PC-3 (cell line): ENCODE measurements at places on chromosomes 12 and 14. TPM values are rescaled to one million over a fixed set of nuclear protein-coding genes. Genes with fewer than 3 reads are reported as not detected.
A peak's percentile ranks its signal among the peaks of the same experiment; 100 is the strongest.

Gene ABCD2
- total RNA-seq = not detected in 2 replicates

Gene CDCA4
- 113 and 133 TPM in 2 replicates for total RNA-seq

DNA sequence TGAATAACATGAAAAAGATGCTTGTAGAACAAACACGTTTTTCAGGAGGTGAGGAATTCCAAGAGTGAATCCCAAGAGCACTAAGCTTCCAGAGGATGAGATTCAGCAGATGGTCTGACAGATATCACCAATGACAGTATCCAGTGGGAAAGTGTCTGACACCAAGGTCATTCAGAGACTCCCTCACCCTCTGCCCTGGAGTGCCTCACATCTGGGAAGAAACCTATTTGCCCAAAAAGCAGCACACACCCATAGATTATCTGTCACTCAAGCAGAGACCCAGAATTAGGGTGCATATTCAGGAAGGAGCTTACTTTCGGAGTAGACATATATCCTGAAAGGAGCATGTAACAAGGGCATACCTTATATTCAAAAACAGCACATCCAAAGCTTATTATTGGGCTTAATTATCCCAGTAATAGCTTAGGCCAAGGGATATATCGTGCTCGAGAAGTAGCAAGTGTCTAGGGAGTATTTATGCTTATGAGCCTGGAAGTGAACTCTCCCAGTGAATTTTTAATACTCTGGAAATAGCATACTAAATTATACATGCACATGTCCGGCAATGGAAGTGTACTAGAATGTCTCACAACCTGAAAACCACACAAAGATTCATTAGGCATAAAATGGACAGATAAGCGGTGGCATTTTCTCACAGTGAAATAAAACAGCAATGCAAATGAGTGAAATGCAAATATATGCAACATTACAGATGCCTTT, 998.1 kb upstream of the TMEM132C start:
- H3K27ac ChIP-seq = no peak overlapping the region
- no peaks in the 10 kb centered on the region for H3K36me3 ChIP-seq
- no peaks in the 10 kb centered on the region for H3K27me3 ChIP-seq
- DNase-seq = no peak

DNA sequence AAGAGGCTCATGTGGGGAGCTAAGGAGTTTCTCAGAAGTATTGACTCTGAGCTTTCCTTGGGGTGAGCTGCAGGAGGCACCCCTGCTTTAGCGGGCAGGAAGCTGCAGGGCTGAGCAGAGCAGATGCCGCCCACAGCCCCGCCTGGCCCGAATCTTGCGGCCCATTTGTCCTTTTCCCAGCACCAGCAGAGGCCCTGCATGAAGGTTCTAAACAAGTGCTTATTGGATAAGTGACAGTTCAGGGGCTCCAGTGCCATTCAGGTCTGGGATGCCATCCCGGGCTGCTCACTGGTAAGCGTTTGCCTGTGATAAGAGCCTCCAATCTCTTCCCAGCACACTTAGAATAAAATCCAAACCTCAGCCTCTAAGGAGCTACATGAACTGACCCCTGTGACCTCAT, 11.4 kb downstream of the RILPL1 start:
- H3K36me3 ChIP-seq = peaks cover 15% of the 10 kb centered on the region
- no peak overlapping the region for H3K27ac ChIP-seq
- H3K4me1 ChIP-seq = no peaks in the 10 kb centered on the region

GRCh38 chr12:94183708-94184379, 35.5 kb downstream of the PLXNC1 start:
- H3K27ac ChIP-seq = no peak overlapping the region
- H3K27me3 ChIP-seq = peaks cover 15% of the 10 kb centered on the region; the same call in 1 of the 2 replicates
- H3K4me1 ChIP-seq = peaks cover 17% of the 10 kb centered on the region
- H3K36me3 ChIP-seq = no peaks in the 10 kb centered on the region
- no peak for DNase-seq
- no peak overlapping the region for H3K4me3 ChIP-seq

- H3K4me1 ChIP-seq = peaks cover 69% of the 10 kb centered on the region
- H3K27me3 ChIP-seq = no peaks in the 10 kb centered on the region
- H3K36me3 ChIP-seq = no peaks in the 10 kb centered on the region
- no peak for DNase-seq
These were observed 7.3 kb upstream of the RIN3 start for GRCh38 chr14:92506231-92506630.

GRCh38 chr14:99463974-99464373, 16.7 kb downstream of the SETD3 start:
- H3K27ac ChIP-seq = no peak overlapping the region
- no peak for DNase-seq
- H3K4me3 ChIP-seq = no peak overlapping the region
- no peaks in the 10 kb centered on the region for H3K4me1 ChIP-seq

DNA sequence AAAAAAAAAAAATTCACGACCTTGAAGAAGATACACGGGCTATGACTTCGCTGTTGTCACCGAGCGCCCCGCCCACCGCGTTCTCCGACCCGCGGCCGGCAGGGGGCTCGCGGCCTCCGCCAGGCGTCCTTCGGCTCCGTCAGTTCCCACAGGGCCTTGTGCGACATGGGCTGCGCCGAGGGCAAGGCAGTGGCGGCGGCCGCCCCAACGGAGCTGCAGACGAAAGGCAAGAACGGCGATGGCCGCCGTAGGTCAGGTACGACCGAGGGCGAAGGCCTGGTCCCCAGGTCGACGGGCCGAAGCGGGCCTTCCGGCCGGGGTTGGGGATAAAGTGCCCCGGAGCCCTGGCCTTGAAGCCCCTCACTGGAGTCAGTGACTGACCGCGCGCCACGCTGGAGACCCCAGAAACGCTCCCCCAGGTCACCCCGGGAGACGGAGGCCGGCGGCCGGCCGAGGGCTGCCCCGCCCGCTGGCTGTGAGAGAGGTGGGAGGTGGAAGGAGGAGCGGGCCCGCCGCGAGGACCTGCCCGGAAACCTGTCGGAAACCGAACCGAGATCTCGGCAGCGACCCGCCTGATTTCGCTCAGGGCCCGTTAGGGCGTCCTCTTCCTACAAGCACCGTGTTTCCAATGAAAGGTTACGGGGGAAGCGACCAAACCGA, at the start of gene TXNRD1:
Gene TXNRD1 (plus strand): TSS at position 142 of the 660 bp plus-strand sequence. CDS start 24 bp downstream, at position 166.
- peaks cover 33% of the 10 kb centered on the region for H3K4me1 ChIP-seq
- no peaks in the 10 kb centered on the region for H3K36me3 ChIP-seq
- no peaks in the 10 kb centered on the region for H3K27me3 ChIP-seq
- peak within 1 kb of the TSS; percentile 63 for H3K27ac ChIP-seq

DNA sequence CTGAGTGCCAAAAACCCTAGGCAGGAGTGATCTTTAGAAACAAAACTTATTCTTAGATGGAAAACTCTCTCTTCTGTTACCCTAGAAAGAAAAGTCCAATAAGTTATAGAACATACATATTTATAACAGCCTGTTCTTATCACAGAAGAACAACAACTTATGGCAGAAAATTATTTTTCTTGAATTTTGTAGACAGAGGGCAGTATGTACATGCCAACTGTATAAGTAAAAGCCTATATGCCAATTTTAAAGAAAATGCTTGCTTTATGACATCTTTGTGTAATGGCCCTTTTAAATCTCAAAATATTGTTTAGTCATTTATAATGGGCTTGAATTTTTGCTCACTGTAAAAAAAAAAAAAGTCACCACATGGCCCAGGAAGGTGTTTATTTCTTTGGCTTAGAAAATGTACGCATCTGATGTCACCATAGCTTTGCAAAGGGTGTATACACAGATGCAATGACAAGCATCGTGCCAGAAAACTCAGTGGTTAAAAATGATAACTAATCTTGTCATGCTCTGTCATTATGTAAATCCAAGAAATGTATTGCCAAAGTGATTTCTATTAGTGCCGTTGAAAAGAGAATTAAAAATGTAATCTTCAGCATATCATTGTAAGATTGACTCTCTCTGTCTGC, 38.3 kb upstream of the GRIP1 start:
- no peaks in the 10 kb centered on the region for H3K27me3 ChIP-seq
- no peak overlapping the region for H3K4me3 ChIP-seq
- no peaks in the 10 kb centered on the region for H3K36me3 ChIP-seq

- peak overlapping the region; percentile 88 for H3K27ac ChIP-seq
- DNase-seq = no peak
- no peaks in the 10 kb centered on the region for H3K36me3 ChIP-seq
- H3K4me3 ChIP-seq = no peak overlapping the region
- peaks cover 41% of the 10 kb centered on the region for H3K4me1 ChIP-seq
These were observed 85.7 kb upstream of the USP44 start for GRCh38 chr12:95637010-95637409.

DNA sequence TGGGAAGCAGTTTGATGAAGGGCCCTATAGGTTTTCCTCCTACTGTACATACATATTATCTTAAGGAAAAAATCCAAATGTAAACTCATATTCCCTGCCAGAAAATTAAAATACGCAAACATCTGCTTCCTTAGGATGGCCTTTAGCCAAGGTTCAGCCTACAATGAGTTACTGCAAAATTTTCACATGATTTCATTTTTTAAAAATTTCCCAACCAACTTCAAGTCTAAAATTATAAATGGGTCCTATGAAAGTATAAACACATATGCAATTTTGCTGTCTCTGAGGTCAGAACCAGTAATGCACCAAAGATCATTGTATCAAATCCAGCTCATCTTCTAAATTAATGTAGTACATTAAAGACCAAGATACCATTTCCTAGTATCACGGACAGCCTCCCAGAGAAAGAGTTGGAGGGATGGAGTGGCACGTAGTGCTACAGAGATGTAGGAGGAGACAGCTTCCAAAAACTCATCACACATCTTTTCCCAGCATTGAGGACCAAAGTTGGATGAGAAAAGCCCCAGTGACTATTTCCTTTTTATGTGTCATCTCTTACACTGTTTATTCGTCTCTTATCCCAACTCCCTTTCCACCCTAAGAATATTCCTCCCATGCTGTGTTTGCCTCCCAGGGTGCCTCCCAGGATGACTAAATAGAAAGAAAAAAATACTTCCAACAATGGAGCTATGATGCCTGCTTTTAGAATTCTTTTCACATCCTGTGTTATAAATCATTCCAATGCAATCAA, 92.3 kb upstream of the SLCO1C1 start:
- no peak overlapping the region for H3K4me3 ChIP-seq
- no peaks in the 10 kb centered on the region for H3K27me3 ChIP-seq
- peaks cover 9% of the 10 kb centered on the region; the same call in 1 of the 2 replicates for H3K4me1 ChIP-seq
- DNase-seq = peak; percentile 12
